ENCODE measurements at places on chromosomes 11 and 22.
A peak's percentile ranks its signal among the peaks of the same experiment; 100 is the strongest.

DNA sequence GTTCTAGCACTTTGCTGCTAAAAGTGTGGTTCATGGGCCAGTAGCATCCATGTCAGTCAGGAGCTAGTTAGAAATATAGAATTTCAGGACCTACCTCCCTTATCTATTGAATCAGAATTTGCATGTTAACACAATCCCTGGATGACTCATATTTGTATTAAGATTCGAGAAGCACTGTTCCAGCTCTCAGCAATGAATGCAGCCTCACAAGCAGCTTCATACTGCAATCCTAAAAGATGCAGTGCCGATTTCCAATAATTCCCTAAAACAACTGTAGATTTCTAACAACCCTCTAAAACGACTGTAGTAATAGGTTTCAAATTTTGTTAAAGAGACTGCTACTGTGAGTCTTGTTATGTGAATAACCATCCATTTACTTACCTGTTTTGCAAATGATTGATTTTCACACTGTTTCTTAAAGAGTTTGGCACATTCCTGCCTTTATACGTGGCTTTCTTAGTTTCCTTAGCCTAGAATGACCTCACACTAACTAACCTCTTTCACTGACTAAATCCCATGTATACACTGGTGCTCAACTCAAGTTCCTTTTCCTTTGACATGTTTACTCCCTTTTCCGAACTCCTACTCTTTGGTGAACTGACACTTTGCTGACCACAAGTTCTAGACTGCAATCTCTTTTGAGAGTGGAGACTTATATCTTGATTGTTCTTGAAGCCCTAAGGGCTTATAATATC lies 511.8 kb downstream of the METTL15 start:
- no peak for DNase-seq

DNA sequence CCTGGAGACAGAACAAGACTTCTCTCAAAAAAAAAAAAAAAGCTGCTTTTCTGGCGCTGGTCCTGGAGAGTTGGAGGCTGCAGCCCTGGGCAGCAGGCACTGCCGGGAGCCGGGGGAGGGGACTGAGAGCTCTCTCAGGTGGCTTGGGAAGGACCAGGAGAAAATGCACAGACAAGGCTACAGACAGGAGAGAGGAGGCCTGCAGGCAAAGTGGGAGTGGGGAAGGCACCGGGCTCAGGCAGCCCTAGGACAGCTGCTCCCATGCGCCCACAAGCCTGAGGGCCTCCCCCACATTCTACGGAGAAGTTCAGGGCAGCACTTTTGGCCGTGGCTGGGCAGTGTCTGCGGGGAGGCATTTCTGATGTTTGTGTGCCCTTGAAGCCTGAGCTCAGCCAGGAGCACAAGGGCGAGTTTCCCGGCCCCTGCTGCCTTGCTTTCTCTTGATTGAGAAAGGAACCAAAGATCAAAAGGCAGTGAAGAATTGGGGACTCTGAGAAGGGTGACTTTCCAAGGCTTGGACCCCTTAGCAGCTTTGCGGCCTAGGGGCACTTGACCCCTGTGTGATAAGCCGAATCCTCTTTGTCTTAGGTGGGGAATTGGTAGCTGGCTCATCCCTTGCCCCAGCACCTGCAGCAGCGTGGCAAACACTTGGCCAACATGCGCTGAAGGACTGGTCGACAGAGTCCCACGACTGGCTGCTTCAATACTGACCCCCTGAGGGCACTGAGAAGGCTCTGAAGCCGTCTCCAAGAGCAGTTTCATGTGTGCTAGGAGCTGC lies 35.3 kb downstream of the PPM1F start:
- no peak for DNase-seq

GRCh38 chr11:44823006-44823405 lies 96.2 kb downstream of the TSPAN18 start:
- no peak for DNase-seq

DNA sequence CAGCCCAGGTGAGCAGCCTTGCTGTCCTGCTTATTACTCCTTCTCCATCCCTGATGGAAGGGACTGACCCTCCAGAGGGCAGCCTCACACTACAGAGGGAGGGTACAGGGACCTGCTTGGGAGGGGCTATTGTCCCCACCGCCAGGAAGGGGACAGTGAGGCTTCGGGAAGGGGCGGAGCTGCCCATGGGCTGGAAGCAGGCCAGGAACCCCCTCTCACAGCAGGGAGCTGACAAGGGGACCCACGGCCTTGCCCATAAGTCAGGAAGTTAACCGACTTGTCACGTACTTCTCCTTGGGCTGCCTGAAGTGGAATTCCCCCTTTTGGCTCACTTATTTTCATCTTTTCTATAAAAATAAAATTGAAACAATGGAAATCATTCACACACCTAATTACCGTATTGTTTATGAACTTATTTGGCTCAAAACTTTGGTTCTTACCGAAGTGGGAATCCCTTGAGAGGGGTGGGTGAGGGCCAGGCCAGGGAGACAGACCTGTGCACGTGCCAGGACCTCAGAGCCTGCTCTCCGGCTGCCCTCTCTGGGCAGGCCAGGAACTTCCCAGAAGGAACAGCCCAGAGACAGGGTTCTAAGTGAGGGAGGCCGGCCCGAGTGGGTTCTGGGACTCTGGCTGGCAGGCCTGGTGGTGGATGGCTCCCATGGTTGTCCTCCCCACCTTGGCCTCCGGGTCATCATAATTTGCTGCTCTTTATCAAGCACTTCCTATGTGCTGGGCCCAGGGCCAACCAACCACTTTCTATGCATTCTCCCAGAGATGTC lies 5.8 kb downstream of the MGAT3 start:
- no peak for DNase-seq

GRCh38 chr22:42326801-42327200 lies 56.3 kb upstream of the TCF20 start:
- DNase-seq = no peak

DNA sequence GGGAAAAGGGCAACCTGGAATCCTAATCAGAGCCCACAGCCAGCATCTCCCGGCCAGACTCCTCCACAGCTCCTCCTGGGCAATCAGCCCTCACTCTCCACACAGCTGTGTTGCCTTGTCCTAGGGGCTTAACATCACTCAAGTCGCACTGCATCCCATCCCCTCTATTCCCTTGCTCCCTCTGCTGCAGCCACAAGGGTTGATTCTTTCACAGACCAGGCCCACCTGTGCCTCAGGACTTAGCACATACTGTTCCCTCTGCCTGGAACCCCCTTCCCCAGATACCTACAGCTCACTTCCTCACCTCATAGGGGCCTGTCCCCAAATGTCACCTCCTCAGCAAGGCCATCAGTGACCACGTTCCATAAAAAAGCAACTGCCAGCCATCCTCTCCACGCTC lies 18.4 kb downstream of the SPATA19 start:
- peak; percentile 53 for DNase-seq

DNA sequence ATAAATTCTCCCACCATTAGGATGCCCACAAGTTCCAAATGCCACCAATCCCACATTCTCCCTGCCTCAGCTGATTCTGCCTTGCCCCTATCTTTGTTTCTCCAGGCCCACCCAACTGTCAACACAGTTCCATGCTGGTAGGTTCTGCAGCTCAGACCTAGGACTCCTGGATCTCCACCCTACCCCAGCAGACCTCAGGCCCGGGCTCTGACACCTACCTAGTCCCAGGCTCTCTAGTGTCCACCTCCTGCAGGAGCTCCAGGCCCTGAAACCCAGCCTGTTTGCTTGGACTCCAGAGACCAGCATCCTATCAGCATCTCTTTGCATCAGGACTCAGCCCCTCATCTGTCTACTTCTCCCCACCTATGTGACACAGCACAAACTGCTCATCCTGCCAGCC lies 86.5 kb downstream of the PDE2A start:
- DNase-seq = no peak

- no peak for DNase-seq
Measured at GRCh38 chr11:61694946-61695706, 14.9 kb downstream of the DAGLA start.

GRCh38 chr11:75867778-75868374 lies 52.9 kb downstream of the UVRAG start:
- no peak for DNase-seq

DNA sequence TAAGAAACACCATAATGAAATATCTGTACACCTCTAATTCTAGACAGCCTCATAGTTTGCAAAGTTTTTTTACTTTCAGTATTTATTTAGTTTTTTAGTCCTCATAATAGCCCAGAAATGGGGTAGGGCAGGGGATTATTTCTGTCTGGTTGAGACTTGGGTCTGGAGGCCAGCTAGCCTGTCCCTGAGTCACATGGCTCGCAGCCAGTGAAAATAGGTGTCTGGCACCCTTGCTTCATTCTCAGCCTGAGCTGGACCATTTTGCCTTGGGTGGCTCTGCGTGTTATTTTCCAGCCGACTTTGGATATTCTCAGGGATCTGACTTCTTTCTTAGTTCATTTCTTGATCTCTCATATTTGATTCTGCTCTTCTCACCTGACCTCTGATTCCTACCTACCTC lies 123.9 kb upstream of the NARS2 start:
- no peak for DNase-seq

DNA sequence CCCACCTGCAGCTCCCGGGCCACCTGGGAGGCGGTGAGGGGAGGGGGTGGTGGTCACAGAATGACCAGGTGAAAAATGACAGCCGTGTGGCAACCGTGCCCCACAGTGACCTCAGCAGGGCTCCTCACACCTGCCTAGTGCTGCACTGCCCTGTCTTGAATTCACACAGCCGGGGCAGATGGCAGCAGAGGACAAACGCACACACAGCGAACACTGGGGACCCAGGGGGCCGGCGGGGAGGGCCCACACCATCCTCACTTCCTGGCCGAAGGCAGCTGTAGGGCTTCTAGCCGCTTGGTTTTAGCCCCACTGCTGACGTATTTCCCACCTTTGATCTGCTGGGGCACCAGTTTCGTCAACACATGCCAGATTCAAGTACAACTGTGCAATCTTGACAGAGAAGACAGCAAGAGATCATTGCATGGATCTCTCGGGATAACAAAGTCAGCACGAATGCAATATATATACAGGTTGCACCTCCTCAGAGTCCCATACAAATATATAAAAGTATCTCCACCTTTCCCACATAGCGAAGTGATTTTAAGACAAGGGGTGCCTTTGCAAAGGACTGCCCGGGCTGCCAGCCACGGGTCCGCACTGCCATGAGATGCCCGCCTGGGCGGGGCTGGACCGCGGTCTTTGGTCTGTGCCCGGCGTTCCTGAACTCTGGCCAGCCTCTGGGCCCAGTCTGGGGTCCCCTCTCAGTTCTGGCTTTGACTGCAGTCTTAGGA lies 26.9 kb downstream of the TRMU start:
- DNase-seq = no peak

GRCh38 chr22:20615021-20615420 lies 107.6 kb downstream of the MED15 start:
- DNase-seq = no peak

GRCh38 chr22:46481386-46481785 lies 56.0 kb downstream of the CELSR1 start:
- no peak for DNase-seq

DNA sequence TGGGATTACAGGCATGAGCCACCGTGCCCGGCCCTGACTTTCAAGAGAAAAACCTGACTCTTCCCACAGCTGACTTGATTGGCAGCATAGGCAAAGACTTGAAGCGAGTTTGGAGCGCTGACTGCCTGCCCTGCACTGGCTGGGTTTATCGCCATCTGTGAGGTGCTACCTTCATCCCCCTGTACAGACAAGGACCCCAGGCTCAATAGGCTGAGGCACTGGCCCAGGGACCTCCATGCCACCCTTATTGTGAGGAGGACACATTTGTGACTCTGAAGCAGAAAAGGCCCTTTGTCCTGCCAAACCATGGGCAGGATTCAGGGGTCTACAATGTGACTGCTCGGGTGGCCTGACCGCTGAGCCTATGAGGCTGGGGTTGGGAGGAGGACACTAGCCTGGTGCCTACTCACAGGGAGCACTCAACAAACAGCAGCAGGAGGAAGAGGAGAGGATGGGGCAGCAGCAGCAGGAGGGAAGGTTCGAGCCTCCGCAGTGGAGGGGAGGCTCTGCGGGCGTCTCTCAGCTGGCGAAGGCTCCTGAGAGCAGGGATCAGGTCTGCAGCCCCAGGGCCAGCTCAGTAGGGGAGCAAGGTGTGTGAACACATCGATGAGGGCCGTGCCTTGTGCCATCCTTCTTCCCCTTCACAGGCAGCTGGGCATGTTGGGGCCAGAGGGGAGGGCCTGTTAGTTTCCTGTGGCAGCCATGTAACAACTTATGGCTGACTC lies 72.9 kb upstream of the WNT7B start:
- DNase-seq = peak; percentile 57

- no peak for DNase-seq
Measured at GRCh38 chr22:30829901-30830550, 135.4 kb downstream of the OSBP2 start.

- no peak for DNase-seq
Measured at GRCh38 chr11:13183094-13183825, 94.3 kb upstream of the BMAL1 start.

- DNase-seq = peak; percentile 25
Measured at GRCh38 chr22:47369431-47370015, 607.1 kb downstream of the TBC1D22A start.

- no peak for DNase-seq
Measured at GRCh38 chr22:37334859-37335805, 52.8 kb downstream of the CYTH4 start.

- DNase-seq = no peak
Measured at GRCh38 chr11:117754030-117754429, 43.0 kb downstream of the DSCAML1 start.

GRCh38 chr11:3855808-3856491 lies 486 bp downstream of the STIM1 start:
- no peak for DNase-seq

GRCh38 chr11:18802381-18803257 lies 11.0 kb upstream of the PTPN5 start:
- DNase-seq = no peak

DNA sequence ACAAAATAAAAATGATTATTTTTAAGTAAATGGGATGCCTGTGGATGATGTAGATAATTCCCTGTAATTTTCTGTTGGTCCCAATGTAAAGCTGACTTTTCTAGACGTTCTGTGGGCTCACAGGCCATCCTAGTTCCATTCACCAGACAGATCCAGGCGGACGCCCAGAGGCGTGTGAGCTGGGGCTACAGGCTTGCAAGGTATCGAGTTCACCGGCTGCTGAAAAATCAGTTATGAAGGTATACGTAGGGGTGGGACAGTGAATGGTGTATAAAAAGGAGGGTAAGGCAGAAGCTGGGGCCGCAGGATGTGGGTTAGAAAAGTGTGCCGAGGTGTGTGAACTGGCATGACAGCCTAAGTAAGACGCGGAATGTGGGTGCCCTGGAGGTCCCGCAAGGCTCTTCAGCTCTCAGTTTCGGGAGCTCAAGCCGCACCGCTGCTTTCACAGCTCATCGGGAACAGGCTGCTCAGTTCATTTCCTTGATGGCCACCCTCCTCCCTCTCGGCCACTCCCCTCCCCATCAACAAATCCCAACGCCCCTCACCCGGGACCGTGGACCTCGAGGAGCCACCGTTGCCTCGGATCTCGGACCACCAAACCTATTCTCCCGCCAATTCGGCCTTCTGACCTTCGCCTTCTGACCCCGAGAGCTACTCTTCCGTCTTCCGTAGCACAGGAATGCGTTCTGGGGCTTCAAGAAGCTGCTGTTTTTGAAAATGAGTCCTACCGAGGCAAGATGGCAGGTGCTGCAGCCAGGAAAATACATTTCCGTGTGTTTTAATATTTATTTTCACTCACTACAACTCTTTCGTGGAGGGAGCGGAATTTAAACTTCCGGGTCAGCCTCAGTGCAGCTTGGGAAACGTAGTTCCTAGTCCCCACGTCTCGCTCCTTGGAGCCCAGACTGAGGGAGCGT lies at the start of gene XNDC1N:
Gene XNDC1N (minus strand): TSS at position 775 of the 917 bp plus-strand sequence. CDS start 5,241 bp downstream, outside the sequence.
- no peak for DNase-seq

- no peak for DNase-seq
Measured at GRCh38 chr11:18650859-18651557, 16.9 kb upstream of the SPTY2D1 start.
